ENCODE measurements at places on chromosomes 1 and 21.

GRCh38 chr1:5728663-5729355 lies 263.4 kb downstream of the NPHP4 start:
- DNase-seq: no peak
- no peak overlapping the region for H3K4me3 ChIP-seq
- no peaks in the 10 kb centered on the region for H3K27me3 ChIP-seq
- H3K36me3 ChIP-seq: no peaks in the 10 kb centered on the region
- H3K4me1 ChIP-seq: no peaks in the 10 kb centered on the region

DNA sequence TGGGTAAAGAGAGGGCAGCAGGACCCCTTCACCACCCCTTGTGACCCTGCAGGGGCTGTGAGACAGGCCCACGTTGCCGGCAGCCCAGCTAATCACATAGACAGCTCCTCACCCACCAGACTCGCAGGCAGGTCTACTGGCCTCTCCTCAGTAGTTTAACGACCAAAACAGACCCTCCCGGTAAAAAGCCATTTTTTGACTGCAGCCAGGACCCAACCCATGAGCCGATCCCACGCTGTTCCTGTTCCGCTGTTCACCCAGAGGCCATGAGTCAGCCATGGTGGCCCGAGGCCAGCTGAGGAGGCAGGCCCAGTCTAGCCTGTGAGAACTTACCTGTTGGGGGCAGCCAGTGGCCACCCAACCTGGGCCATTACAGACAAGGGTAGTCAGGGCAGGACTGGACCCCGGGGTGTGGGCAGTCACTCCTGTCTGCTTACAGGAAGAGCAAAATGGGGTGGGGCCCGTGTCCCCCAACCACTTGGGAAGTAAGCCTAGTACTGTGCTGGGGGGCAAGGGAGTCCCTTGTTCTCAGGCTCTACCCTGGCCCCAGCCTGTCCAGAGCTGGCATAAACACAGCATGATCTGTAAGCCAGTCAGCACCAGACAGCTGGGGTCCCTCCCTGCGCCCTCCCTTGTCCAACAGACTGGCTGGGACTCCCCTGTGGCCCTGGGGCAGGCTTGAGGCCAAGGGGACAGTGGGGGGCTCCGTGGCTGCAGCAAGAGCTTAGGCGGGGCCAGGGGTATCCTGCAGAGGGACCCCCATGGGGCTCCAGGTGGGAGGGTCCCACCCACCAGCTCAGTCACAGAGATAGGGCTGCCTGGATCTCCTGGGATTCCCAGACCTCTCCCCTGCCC lies 61.9 kb downstream of the WNT9A start:
- H3K4me3 ChIP-seq: no peak overlapping the region
- DNase-seq: no peak
- H3K27ac ChIP-seq: no peak overlapping the region
- H3K36me3 ChIP-seq: no peaks in the 10 kb centered on the region
- peaks cover 5% of the 10 kb centered on the region for H3K4me1 ChIP-seq
- peaks cover 3% of the 10 kb centered on the region for H3K27me3 ChIP-seq

GRCh38 chr1:121587230-121587569 lies 402.4 kb downstream of the SRGAP2C start:
- no peaks in the 10 kb centered on the region for H3K27me3 ChIP-seq
- no peak for DNase-seq
- peaks cover 5% of the 10 kb centered on the region for H3K4me1 ChIP-seq
- peaks cover 32% of the 10 kb centered on the region for H3K36me3 ChIP-seq
- H3K27ac ChIP-seq: no peak overlapping the region
- no peak overlapping the region for H3K4me3 ChIP-seq

- no peaks in the 10 kb centered on the region for H3K27me3 ChIP-seq
- no peak for DNase-seq
- H3K4me3 ChIP-seq: no peak overlapping the region
- H3K27ac ChIP-seq: no peak overlapping the region
- H3K36me3 ChIP-seq: no peaks in the 10 kb centered on the region
Observed at GRCh38 chr1:64678366-64678765, 66.5 kb upstream of the RAVER2 start.

DNA sequence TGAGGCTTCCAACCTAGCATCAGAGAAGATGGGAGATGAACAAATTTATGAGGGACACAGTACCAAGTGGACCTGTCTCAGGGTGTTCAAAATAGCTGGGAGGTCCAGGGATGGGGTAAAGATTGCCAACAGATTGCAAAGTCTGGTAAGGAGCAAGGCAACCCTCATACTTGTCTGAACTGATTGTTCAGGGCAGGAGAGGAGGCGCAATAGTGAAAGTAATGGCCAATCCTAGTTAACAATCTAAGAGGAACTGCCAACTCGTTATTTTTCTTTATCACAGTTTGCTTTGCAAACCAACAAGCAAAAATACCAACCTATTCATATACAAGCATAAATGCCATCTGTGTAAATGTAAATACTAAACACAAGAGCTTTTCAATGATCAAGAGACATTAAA lies 78.4 kb upstream of the S1PR1 start:
- H3K36me3 ChIP-seq: peaks cover 4% of the 10 kb centered on the region
- H3K27me3 ChIP-seq: no peaks in the 10 kb centered on the region

GRCh38 chr1:201701831-201702230 lies 127.1 kb upstream of the IPO9 start:
- H3K36me3 ChIP-seq: no peaks in the 10 kb centered on the region
- H3K27ac ChIP-seq: no peak overlapping the region
- DNase-seq: no peak

GRCh38 chr21:44050276-44050675 lies 38.2 kb downstream of the TRAPPC10 start:
- peaks cover 18% of the 10 kb centered on the region for H3K4me1 ChIP-seq
- H3K36me3 ChIP-seq: peaks cover 49% of the 10 kb centered on the region
- DNase-seq: no peak
- H3K27me3 ChIP-seq: no peaks in the 10 kb centered on the region
- no peak overlapping the region for H3K27ac ChIP-seq

DNA sequence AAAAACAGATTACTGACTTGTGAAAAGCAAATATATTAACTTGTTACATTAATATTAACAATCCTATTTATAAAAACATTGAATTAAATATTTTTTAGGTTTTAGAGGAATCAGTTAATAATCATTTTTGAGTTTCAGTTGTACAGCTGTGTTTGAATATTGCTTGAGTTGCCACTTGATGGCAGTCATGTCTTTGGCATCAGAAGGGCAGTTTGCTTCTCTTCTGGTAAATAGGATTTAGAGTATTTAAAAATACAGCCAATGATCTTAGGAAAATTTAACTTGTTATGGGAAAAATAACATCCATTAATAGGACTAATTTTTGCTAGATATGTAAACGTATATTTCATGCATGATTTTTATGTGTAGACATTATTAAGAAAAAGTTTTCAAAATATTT lies 234.1 kb downstream of the NCAM2 start:
- H3K4me1 ChIP-seq: no peaks in the 10 kb centered on the region
- no peak overlapping the region for H3K27ac ChIP-seq
- no peak for DNase-seq
- no peaks in the 10 kb centered on the region for H3K36me3 ChIP-seq
- no peak overlapping the region for H3K4me3 ChIP-seq

DNA sequence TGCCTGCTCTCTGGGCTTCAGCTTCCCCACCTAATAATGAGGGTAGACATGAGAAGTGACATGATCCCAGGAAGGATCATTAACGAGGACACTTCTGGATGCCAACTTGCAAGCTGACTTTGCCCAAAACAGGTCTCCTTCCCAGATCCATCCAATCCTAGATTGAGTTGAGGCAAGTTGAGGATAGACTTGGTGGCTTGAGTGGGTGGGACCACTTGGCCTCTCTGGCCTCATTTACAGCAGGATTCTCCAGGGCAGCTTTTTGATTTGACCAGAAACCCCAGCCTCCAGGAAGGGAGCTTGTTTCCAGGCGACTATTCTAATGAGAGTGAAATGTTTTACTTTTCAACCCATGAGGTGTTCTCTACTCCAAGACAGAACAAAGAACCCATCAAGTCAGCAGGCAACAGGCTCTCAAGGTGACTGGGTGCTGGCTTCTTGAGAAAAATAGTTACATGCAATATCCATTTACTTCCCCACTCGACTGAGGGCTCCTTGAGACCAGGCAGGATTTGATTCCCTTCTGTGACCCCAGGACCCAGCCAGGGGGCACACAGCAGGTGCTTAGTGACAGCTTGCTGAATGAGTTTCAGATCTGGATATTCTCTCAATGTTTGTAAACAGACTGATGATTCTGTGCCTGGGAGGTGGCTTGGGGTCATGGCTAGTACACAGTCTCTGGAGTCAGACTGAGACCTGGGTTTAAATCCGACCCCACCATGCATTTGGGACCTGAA lies 128.2 kb downstream of the DMRTB1 start:
- no peaks in the 10 kb centered on the region for H3K36me3 ChIP-seq
- no peak for DNase-seq
- H3K4me1 ChIP-seq: peaks cover 12% of the 10 kb centered on the region

- no peaks in the 10 kb centered on the region for H3K36me3 ChIP-seq
- peaks cover 2% of the 10 kb centered on the region for H3K4me1 ChIP-seq
- no peak for DNase-seq
- no peak overlapping the region for H3K4me3 ChIP-seq
- H3K27ac ChIP-seq: no peak overlapping the region
Observed at GRCh38 chr21:45236481-45236880, 51.2 kb downstream of the POFUT2 start.

GRCh38 chr1:70819785-70820184 lies 227.8 kb downstream of the PTGER3 start:
- H3K27ac ChIP-seq: no peak overlapping the region
- no peak overlapping the region for H3K4me3 ChIP-seq
- peaks cover 4% of the 10 kb centered on the region for H3K27me3 ChIP-seq
- H3K4me1 ChIP-seq: no peaks in the 10 kb centered on the region
- no peak for DNase-seq

DNA sequence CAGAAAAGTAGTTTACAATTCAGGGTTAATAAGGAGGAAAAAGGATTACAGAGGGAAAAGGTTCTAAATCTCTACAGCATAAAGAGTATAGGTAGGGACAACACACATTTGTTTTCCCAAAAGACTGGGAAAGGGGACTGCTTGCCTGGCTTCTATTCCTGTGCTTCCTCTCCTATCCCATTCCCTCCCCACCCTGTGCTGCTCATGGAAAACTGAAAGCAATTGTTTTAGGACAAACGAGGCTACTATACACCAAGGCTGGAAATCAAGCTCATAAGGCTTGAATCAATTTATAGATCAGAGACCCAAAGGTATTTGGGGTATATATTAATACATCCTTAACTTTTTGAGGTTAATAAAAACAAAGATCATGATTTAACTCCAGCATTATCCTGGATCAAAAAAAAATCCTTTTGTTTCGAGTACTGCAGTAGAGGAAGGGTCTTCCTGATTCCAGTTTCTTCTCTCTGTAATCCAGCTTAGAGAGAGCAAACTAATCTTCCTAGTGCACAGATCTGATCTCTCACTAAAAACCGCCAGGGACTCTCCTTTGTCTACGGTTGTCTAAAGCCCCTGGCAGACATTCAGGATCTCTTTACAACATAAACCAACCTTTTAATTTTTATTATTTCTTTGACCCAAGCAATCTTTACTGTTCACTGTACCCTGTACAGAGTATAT lies 37.4 kb upstream of the A3GALT2 start:
- no peak overlapping the region for H3K27ac ChIP-seq
- no peaks in the 10 kb centered on the region for H3K27me3 ChIP-seq
- peaks cover 5% of the 10 kb centered on the region for H3K4me1 ChIP-seq
- no peak for DNase-seq

DNA sequence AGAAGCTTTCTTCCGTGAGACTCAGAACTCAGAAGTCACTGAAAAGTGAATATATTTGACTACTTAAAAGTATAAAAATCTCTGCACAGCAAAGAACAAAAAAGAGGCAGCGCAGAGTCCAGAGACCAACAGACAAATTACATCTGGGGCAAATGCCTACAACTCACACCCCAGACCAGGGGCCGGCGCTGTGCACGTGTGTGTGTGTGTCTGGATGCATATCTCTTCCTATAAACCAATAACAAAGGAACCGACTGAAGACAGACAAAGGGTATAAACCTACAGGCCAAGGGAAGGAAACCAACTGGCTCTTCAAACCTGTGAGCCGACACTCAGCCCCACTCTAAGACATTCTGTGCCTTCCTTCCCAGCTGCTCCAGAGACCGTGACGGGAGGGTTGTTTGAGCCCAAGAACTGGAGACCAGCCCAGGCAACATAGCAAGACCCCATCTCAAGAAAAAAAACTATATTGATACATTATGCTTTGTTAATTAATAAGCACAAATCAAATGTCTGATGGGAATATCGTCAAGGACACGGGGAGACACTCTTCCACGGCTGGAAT lies 18.8 kb downstream of the WNT9A start:
- no peak overlapping the region for H3K4me3 ChIP-seq
- H3K27ac ChIP-seq: no peak overlapping the region
- no peaks in the 10 kb centered on the region for H3K4me1 ChIP-seq
- H3K36me3 ChIP-seq: no peaks in the 10 kb centered on the region

DNA sequence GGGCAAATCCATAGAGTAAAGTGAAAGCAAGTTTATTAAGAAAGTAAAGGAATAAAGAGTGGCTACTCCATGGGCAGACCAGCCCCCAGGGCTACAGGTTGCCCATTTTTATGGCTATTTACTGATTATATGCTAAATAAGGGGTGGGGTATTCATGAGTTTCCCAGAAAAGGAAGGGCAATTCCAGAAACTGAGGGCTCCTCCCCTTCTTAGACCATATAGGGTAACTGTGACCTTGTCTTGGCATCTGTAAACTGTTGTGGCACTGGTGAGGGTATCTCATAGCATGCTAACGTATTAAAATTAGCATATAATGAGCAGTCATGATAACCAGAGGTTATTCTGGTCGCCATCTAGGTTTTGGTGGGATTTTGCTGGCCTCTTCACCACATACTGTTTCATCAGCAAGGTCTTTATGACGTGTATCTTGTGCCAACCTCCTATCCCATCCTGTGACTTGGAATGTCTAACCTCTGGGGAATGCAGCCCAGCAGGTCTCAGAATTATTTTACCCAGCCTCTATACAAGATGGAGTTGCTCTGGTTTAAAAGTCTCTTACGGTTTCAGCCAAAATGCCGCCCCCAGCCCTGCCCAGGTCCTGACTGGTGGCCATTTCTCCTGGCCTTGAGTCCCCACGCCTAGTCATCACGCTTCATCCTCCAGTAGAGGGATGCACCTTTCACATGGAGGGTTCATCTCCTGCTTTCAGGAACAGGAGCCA lies 982 bp upstream of the TRIM17 start:
- no peak overlapping the region for H3K4me3 ChIP-seq
- peaks cover 20% of the 10 kb centered on the region for H3K4me1 ChIP-seq
- H3K27ac ChIP-seq: no peak overlapping the region
- DNase-seq: no peak
- H3K27me3 ChIP-seq: peaks cover 21% of the 10 kb centered on the region

- DNase-seq: peak; percentile 32
- H3K27me3 ChIP-seq: peaks cover 2% of the 10 kb centered on the region
- no peaks in the 10 kb centered on the region for H3K36me3 ChIP-seq
- H3K4me3 ChIP-seq: no peak overlapping the region
Observed at GRCh38 chr1:229258031-229258756, 12.7 kb upstream of the RAB4A start.

- DNase-seq: no peak
- no peak overlapping the region for H3K27ac ChIP-seq
- no peaks in the 10 kb centered on the region for H3K36me3 ChIP-seq
- H3K4me3 ChIP-seq: no peak overlapping the region
- no peaks in the 10 kb centered on the region for H3K4me1 ChIP-seq
- peaks cover 5% of the 10 kb centered on the region for H3K27me3 ChIP-seq
Observed at GRCh38 chr1:223417903-223418663, 24.9 kb downstream of the CCDC185 start.
